DMS153 (cell line): ENCODE measurements at places on chromosomes 3 and 15.

GRCh38 chr3:49153349-49153912, 12.7 kb downstream of the CCDC71 start:
- no peak for DNase-seq

GRCh38 chr3:14118400-14119381, 6.0 kb downstream of the CHCHD4 start:
- peak; percentile 15 for DNase-seq

DNA sequence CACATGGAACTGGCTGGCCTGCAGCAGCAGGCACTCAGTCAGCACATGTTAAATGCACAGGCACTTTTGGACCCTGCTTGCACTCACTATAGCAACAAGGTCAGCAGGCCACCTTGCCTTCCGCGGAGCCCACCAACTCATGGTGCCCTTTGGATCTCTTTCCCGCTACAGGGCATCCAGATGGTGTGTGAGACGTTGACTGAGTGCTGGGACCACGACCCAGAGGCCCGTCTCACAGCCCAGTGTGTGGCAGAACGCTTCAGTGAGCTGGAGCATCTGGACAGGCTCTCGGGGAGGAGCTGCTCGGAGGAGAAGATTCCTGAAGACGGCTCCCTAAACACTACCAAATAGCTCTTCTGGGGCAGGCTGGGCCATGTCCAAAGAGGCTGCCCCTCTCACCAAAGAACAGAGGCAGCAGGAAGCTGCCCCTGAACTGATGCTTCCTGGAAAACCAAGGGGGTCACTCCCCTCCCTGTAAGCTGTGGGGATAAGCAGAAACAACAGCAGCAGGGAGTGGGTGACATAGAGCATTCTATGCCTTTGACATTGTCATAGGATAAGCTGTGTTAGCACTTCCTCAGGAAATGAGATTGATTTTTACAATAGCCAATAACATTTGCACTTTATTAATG, 85.0 kb downstream of the TGFBR2 start:
- no peak for DNase-seq

GRCh38 chr3:66048051-66048395, 9.3 kb upstream of the MAGI1 start:
- no peak for DNase-seq
